ENCODE measurements at places on chromosomes 6 and 20.

DNA sequence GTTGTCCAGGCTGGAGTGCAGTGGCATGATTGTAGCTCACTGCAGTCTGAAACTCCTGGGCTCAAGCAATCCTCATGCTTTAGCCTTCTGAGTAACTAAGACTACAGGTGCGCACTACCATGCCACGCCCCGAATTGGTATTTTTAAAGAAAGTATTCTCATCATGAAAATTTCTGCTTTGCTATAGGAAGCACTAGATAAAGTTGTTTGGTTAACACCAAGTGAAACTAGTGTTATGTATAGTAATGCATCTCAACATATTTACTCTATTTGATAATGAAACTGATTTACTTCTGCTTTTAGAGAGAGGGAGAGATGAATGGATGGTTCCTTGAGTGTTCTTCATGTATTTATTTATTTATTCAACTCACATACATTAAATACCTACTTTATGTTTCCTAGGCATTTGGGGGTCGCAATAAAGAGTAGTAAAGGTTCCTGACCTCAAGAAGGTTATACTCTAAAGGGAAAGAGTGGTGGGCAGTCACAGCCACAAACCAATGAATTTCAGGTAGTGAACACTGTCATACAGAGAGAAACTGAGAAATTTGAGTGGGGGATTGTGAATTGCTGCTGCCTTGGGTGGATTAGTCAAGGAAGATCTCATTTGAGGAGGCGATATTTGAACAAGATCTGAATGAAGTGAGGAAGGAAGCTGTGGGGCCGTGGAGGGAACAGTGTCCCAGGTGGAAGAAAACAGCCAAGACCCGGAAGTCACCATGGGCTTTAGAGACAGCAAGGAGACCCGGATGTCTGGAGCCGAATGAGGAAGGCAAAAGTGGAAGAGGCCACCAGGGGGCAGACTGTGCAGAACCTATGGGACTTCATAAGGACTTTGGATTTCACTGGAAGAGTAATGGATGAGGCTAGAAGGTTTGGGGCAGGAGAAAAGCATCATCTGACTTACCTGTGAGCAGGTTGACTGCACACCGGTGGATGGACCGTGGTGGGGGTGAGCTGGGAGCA, 185.6 kb downstream of the TSHZ2 start:
- no peak for DNase-seq

- DNase-seq, result no peak
Measured at GRCh38 chr6:133062077-133062476, 179.1 kb upstream of the EYA4 start.

GRCh38 chr6:44800171-44800783, 412.8 kb downstream of the CDC5L start:
- peak; percentile 50 for DNase-seq

- DNase-seq, result no peak
Measured at GRCh38 chr20:57326667-57327455, 2.7 kb upstream of the SPO11 start.

DNA sequence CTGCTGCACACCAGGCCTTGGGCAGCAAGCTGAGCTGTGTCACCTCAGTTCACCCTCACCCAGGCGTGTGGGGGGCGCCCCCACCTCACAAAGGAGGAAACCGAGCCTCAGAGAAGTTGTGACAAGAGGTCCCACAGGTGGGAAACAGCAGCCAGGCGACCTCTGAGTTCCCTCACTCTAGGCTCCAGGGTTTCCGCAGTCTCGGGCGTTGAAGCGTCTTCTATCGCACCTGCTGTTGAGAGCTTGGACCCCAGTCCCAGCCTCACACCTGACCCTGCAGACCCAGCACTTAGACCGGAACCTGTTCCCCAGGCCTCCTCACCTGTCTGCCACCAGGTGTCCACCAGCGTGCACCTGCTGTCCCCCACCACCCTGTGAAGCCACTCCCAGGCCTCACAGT, 22.3 kb upstream of the APMAP start:
- DNase-seq, result no peak

DNA sequence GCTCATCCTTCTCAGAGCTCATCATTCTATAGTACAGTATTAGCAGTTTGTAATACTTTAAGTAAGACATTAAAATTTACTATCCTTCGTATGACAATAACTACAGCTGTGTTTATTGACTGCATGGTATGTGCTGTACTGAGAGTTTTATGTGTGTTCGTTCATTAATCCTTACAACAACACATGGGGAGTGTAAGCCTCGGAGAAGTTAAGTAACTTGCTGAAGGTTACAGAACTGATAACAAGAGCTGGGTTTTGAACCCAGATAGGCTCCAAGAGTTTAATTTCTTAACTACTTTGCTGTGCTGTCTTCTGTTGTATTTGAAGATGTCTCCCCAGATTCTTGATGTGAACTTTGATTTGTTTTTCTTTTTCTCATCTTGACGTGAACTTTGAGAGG, 23.7 kb downstream of the BRPF3 start:
- DNase-seq, result no peak

Data from GM04503 (cell line).